ENCODE measurements at places on chromosomes 7 and 10.

DNA sequence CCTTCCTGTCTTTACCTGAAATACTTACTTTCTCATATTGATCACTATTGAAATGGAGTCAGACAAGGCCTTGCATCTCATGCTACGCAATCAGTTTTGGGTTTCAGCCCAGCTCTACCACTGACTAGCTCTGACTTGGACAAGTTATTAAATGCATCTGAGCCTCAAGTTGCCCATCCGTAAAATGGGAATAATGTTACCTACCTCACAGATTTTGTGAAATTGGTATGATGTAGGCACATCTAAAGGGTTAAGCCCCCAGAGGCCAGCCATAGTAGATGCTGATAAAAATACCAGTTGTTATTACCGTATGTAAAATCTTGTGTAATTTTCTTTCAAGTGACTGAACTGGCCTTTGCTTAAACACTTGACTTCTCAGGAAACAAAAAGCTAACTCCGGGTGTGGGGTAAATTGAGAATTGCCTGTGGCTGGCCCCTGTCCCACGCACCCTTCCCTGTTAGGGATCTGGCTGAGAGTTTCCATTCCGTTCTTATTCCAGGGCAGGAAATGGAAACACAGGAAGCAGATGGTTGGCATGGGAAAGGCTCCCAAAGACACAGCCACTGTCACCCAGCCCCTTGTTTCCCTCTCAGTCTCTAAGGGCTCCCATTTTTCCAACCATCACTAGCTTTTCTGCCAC, 7.5 kb downstream of the DUSP5 start:
- DNase-seq, result no peak

GRCh38 chr10:112235920-112236319, 47.3 kb upstream of the TECTB start:
- no peak for DNase-seq

- DNase-seq, result peak; percentile 4
These were observed 57.3 kb downstream of the MAPK8 start for GRCh38 chr10:48363617-48364355.

- DNase-seq, result no peak
These were observed 26.7 kb upstream of the CROT start for GRCh38 chr7:87318741-87319140.

DNA sequence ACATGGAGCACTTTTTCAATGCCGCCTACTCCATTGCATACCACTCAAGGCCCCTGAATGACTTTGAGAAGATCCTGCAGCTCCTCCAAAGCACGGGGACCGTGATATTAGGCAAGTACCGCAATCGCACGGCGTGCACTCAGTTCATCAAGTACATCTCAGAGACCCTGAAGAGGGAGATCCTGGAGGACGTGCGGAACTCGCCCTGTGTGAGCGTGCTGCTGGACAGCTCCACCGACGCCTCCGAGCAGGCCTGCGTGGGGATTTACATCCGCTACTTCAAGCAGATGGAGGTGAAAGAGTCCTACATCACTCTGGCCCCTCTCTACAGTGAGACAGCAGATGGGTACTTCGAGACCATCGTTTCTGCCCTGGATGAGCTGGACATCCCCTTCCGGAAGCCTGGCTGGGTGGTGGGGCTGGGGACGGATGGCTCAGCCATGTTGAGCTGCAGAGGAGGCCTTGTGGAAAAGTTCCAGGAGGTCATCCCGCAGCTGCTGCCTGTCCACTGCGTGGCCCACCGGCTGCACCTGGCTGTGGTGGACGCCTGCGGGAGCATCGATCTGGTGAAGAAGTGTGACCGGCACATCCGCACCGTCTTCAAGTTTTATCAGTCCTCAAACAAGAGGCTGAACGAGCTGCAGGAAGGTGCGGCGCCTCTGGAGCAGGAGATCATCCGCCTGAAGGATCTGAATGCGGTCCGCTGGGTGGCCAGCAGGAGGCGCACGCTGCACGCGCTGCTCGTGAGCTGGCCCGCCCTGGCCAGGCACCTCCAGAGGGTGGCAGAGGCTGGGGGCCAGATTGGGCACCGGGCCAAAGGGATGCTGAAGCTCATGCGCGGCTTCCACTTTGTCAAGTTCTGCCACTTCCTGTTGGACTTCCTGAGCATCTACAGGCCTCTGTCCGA, 12.7 kb upstream of the ATP6V0E2 start:
- DNase-seq, result no peak

GRCh38 chr7:114183311-114184088, 231.1 kb upstream of the FOXP2 start:
- DNase-seq, result no peak

DNA sequence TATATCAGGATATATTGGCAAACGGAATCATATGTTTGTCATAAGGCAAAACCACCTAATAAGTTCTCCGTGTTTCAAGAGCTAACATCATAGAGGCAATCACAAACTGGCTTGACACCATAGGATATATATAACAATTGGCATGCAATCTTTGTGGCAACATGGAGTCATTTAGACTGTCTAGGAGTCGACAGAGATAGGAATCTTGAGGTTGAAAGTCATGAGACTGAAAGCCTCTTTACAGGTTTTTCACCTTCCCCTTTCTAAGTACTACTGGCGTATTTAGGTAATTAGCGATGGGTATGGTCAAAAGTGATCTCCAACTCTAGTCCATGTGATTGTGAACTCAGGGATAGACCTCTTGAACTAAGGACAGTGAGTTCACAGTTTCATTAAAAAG, 63.7 kb downstream of the THSD7A start:
- DNase-seq, result no peak

- DNase-seq, result no peak
These were observed 82.3 kb downstream of the HTR7 start for GRCh38 chr10:90775351-90776028.

DNA sequence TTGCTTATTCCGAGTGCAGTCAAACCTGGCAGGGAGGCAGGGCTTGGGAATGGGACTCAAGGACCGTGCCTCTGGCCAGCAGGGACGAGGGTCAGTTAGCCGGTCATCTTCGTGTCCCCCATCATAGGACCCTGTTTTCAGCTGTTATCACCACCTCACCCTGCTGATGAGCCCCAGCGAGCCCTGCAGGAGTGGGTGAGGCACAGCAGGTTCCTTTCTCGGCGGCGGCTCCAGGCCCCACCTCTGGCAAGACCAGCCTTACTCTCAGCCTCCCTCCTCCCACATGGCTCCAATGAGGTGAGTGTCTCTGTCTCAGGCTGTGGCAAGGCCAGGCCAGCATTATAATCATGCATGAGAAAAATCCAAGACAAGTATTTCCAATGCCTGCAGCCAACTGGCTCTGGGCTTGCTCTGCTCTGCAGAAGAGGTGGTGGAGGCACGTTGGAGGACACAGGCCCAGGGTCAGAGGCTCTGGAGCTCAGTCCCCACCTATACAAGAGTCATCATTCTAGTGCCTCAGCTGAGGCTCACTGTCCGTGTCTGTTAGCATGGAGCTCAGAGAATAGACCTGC, 15.7 kb downstream of the PKD1L1 start:
- DNase-seq, result no peak

- DNase-seq, result no peak
These were observed 53.1 kb upstream of the NPS start for GRCh38 chr10:127496035-127496434.

DNA sequence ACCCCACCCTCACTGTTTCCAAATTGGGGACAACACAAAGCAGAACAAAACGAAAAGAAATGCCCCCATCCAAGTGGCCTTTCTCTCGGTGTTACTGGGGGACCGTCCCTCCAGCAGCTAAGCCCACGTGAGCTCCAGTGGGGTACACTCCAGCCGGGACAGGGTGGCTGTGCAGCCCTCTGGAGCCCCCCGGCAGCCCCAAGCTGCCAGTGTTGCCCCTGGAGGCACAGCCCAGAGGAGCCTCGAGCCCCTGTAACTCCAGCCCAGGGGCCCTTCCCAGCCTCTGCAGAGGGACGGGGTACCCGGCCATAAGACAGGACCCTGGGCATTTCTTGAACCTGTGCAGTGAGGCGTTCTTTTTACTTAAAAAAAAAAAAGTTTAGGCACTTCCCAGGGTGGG, 124.5 kb upstream of the KCTD7 start:
- no peak for DNase-seq

- DNase-seq, result no peak
These were observed 373.5 kb downstream of the KCNMA1 start for GRCh38 chr10:77264107-77264506.

GRCh38 chr10:131162866-131163843, 148.4 kb downstream of the TCERG1L start:
- DNase-seq, result no peak

DNA sequence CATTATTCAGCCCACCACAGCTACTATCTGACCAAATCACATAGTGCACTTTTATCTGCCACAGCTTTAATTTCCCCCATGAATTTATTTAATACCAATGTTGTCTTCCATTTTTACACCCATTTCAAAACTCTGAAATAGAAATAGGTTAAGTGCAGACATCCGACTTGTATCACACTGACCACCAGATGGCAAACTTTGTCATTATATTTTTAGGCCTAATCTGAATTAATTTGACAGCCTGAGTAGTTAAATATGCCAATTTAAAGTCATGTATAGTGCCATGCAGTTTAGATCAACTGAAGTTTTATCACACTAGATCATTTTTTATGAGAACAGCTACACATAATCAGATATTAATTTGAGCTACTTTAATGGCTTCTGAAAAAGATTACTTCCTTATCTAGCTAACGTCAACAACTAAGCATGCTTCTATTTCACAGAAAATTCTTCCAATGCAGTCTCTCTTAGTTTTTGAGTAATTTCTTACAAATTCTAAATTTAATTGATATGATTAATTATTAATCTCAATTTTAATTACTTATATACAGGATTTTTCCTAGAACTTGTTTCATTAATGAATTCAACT, 566.4 kb downstream of the GFRA1 start:
- no peak for DNase-seq

DNA sequence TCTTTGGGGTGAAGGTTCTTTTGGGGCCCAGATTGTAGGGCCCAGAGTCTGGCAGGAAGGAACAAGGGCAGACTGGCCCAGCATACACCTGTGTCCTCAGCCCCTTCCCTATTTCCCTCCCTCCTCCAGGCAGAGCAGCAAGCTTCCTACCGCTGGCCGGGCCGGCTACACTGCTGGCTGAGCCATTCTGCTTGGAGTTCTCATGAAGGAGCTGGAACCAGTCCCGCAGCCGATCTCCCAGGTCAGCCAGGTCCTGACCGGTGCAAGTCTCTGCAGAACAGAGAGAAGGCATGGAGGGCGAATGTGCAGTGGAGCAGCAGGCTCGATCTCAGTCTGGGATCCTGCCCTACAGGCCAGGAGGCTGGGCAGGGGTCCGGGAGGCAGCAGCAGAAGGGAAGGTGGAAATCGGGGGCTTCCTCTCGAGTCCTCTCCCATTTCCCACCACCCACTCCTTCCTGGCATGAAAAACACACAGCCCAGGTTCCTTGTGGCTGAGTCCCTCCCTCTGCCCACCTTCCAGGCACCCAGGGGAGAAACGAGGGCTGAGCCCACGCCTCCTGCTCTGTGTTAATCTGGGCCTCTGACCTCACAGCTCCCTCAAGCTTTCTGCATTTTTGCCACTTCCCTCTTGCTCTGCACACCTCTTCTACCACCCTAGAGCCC, 20.8 kb downstream of the SPOCK2 start:
- no peak for DNase-seq

DNA sequence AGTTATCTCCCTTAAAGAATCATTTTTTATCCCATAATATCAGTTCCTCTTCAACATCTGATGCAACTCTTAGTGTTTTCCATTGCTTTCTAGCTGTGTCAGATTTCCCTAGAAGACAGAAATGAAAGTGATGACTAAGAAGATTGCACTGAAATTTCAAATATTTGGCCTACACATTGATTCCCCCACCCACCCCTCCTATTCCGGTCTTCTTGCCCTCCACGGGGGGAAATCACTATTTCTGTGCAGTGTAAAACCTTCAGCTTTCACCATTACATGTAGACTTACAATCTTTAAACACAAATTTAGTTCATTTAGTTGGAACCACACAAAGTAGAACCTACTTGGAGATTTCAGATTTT, 63.7 kb upstream of the IL6 start:
- DNase-seq, result no peak

DNA sequence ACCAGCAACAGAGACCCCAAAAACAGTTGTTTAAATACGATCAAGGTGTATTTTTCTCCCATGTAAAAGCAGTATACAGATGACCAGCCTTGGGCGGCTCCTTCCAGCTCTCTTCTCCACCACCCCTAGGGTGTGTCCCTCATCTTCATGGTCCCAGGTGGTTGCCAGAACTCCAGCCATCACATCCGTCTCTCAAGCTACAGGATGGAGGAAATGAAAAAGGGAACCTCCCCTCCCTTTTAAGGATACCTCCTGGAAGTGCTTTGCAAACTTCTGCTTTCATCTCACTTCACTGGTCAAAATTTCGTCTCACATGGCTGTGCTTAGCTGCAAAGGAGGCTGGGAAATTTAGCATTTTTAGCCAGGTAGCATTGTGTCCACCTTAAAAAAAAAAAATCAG, 59.3 kb downstream of the C10orf105 start:
- DNase-seq, result no peak

DNA sequence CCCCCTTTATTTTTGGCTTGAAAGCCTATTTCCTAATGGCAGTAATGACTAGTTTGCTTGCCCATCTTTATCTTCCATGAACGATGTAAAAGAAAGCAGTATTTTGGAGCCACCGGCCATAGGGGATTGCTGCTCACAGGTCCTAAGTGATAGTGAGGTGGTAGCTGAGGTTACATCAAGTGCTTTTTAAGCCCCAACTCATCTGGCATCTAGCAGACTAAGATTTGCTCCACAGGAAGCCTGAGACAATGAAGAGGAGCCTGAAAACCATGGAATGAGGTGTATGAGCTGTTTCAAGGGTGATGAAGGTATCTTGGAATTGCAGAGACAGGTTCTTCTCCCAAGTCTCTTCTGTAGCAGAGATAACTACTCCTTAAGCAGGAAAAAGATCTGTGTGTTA, 496.3 kb downstream of the XPNPEP1 start:
- no peak for DNase-seq

- no peak for DNase-seq
These were observed 389.0 kb upstream of the SORCS1 start for GRCh38 chr10:107553470-107553869.

DNA sequence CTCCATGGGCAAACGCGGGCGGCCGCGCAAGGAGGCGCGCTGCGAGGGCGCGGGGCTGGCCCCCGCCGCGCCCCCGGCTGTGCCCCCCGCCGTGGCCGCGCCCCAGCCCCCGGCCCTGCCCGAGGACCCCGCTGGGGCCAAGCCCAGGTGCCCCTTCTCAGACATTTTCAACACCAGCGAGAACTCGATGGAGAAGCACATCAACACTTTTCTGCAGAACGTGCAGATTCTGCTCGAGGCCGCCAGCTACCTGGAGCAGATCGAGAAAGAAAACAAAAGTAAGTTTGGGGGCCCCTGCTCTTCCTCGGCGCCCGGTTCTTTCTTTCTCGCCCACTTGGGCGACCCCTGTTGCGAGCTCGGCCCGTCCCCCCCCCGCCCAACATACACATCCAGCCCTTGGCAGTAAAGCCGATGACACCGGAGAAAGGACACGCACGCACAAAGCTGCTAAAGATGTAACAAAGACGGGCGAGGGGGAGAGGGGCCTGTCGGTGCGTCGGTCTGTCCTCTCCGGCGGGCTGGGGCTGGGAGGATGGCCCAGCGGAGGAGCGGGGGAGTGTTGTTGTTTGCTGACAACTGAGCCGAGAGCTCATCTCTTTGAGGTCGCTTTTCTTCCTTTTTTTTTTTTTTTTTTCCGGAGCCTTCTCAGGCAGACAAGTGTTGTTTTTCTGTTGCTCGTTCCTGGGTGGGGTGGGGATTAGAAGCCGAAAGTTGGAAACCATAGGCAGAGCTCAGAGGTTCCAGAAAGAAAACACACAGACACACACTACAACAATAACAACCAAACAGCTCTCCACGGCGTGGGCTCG, 604 bp downstream of the MXI1 start:
- no peak for DNase-seq

GRCh38 chr7:139999516-139999915, 63.2 kb downstream of the PARP12 start:
- DNase-seq, result no peak
